ENCODE measurements at places on chromosomes 6 and 20.

DNA sequence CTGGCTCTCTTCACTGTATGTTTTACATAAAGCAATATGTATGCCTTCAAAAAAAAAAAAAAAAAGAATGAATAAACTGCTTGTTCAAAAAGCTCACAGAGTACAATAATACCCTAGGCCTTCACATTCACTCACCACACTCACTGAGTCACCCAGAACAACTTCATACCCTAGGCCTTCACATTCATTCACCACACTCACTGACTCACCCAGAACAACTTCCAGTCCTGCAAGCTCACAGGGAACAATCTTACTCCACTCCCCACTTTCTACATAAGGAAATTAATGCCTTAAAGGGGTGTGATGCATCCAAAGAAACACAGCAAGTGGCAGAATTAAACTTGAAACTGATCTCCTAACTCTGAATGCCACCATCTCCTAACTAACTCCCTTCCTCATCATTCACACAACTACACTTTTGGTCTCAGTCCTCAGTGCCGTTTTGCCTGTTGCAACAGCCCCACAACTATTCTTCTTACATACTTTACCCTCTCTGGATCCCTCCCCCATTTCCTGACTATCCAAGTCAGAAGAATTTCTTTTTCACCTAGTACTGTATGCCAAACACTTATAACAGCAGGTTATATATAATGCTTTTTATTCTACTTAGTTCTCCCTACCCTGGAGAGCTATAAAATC, 34.2 kb downstream of the NHSL1 start:
- DNase-seq, result no peak

GRCh38 chr6:3908961-3909360, 59.8 kb downstream of the FAM50B start:
- no peak for DNase-seq

- DNase-seq, result no peak
Observed at GRCh38 chr20:1440024-1440423, 26.6 kb downstream of the NSFL1C start.

DNA sequence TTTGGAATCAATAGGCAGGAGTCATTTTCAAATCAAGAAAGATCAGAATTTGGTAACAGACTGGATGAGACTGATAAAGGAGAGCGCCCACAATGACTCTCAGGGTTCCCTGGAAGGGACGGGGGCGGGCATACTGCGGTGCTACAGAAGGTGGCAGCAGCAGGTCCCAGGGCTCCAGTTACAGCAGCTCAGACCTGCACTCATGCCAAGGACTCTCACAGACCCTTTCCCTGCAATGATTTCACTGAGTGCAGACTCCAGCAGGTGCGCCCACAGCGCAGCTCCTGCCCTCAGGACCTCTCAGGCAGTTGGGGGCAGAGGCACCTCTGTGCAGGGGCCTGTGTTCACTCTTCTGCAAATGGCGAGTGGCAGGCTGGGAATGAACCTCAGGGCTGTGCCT, 359.8 kb downstream of the ZFAND3 start:
- no peak for DNase-seq

DNA sequence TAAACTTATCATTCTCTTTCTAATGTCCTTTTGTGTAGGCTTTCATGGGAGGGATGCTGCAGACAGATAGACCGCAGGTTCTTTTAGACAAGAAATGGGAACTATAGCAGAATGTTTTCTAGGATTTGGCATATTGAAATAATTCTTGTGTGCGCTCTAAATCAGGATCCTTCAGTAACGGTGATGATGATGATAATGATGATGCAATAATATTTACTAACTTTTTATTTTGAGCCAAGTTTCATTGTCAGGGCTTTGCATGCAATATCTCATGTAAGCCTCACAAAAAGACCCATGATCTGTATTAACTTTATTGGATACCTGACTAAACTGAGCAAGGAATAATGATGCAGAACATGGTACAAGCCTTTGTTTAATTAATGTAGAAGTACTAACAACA, 280.1 kb downstream of the HAO1 start:
- no peak for DNase-seq

All from CD4-positive, alpha-beta T cell treated with Interleukin-15 for 1 hour (primary cell).